Fibroblast of skin of scalp (primary cell): ENCODE measurements at places on chromosomes 1 and 21.

DNA sequence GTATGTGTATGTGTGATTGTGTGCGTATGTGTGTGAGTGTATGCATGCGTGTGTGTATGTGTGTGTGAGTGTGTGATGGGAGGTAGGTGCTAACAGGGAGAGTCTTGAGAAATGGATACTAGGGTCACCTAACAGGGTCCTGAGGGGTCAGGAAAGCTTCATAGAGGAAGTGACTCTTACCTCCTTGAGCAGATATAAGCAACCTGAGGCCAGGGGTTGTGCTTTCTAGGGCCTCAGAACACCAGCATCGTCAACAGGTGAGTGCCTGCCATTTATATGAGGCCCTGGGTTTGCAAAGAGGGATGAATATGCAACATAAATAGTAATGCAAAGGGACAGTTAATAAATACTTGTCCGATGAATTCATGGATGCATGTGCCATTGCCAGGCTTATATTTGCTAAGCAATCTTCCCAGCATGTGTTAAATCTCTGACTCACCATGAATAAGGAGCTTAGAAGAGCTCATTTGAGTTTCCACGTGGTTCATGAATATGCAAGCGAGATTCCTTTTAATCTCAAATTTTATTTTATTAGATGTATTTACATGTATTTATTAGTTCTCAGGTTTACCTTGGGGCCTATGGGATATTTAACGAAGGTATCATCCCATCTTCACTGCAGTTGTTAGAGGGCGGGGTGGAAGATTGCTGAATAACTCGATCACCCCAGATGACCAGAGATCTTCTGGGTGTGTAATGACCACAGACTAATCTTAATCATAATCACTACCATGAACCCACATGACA is 438.3 kb downstream of the CAMTA1 start:
- DNase-seq: peak; percentile 91

GRCh38 chr1:24278726-24279125 is 40.4 kb upstream of the GRHL3 start:
- DNase-seq: no peak

GRCh38 chr1:164608651-164609057 is 49.7 kb downstream of the PBX1 start:
- DNase-seq: peak; percentile 82

- no peak for DNase-seq
These were observed 69.4 kb upstream of the VAV3 start for GRCh38 chr1:108034396-108034795.

- DNase-seq: peak; percentile 31
These were observed 223.0 kb downstream of the PLA2G4A start for GRCh38 chr1:187051618-187052232.

GRCh38 chr1:161484613-161485012 is 20.6 kb upstream of the FCGR2A start:
- no peak for DNase-seq

GRCh38 chr1:111732718-111733117 is 6.5 kb downstream of the INKA2 start:
- no peak for DNase-seq

- no peak for DNase-seq
These were observed 20.7 kb upstream of the STX12 start for GRCh38 chr1:27752360-27752759.

- DNase-seq: peak; percentile 13
These were observed 1.3 kb downstream of the PIK3R3 start for GRCh38 chr1:46131093-46131492.

DNA sequence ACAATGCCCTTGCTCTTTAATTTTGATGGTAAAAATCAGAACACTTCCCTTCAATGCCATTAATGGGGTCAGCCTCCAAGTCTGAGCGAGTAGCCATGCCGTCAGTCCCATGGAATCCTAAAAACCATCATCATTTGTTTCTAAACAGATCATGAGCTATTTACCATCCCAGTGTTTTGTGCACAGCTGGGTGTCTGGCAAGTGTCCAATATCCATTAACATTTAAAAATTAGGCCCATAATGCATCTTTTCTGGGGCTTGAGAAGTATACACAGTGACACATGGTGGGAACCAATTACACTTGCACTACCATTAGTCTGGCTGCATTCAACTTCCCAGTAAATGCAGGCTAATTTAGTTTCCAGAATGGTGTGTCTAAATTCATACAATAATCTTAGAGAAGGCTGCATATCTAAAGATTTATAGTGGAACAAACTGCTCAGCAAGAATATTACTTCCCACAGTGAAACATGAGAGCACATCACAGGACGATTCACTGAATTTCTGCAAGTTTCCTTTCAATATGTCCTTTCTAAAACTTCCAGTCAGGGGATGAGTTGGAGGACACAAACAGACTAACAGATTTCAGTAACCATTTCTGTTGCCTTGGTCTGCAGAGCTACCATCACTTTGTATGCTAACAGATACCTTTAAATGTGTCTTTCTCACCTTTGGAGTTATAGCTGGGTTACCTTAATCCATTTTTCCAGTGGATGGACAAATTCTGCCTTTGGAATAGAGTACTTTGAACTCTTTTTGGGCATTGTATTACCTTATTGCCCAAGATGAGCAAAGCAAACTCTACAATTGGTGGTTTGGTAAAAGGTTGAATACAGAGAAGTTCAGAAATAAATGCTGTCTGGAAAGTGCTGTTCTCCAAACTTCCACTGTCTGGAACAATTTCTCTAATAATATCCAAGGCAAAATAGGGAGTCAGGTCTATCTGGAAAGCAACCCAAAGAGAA is 258.0 kb downstream of the PTBP2 start:
- no peak for DNase-seq

DNA sequence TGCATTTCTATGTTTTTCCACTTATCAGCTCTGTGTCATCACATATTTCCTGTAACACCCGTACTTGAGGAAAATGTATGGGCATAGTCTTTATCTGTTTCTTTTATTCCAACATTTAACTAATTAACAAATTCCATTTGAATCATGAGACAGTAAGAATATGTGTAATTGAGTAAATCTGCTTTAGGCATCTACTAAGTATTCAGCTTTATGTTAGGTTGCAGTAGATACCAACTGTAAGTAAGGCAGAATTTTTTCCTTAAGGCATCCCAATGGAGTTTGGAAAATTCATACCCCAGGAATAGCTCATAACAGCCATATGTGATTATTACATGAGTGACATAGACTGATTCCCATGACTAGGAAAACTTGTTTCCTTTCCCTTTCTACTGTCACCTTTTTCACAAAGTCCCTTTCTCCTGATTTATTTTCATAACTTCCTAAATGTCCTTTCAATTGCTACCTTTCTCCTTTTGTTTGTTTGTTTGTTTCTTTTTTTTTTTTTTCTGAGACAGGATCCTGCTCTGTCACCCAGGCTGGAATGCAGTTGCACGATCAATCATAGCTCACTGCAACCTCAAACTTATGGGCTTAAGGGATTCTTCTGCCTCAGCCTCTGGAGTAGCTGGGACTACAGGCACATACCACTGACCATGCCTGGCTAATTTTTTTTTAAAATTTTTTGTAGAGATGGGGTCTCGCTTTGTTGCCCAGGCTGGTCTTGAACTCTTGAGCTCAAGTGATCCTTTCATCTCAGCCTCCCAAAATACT is 59.8 kb upstream of the CACYBP start:
- DNase-seq: no peak

DNA sequence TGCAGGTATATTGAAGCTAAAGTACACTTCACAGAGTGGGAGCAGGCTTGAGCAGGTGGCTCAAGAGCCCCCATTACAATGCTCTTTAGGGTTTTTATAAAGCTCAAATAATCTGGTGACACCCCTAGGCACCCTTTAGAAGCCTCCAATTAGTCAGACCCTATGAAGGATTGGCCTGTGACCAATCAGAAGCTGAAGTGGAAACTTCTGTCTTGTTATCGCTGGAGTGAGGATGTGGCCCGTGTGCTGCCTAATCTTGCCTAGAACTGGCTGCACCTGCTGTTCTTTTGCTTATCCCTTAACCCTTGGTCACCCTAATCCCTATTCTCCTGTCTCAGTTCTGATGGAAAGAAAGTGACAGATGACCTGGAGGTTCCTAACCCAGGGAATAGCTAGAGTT is 70.8 kb upstream of the ABCG1 start:
- DNase-seq: no peak

DNA sequence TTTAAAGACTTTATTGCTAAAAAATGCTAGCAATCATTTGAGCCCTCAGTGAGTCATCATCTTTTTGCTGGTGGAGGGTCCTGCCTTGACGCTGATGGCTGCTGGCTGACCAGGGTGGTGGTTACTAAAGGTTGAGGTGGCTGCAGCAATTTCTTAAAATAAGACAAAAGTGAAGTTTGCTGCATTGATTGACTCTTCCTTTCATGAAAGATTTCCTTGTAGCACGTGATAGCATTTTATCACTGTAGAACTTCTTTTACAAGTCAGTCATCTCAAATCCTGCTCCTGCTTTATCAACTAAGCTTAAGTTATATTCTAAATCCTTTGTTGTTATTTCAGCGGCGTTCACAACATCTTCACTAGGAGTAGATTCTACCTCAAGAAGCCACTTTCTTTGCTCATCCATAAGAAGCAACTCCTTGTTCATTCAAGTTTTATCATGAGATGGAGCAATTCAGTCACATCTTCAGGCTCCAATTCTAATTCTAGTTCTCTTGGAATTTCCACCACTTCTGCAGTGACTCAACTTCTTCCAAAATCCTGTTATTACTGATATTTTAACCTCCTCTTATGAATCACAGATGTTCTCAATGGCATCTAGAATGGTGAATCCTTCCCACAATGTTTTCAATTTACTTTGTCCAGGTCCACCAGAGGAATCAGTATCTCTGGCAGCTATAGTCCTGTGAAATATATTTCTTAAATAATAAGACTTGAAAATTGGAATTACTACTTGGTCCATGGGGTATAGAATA is 17.6 kb upstream of the RGS1 start:
- peak; percentile 52 for DNase-seq

GRCh38 chr1:12473596-12474362 is 144.2 kb downstream of the DHRS3 start:
- no peak for DNase-seq

DNA sequence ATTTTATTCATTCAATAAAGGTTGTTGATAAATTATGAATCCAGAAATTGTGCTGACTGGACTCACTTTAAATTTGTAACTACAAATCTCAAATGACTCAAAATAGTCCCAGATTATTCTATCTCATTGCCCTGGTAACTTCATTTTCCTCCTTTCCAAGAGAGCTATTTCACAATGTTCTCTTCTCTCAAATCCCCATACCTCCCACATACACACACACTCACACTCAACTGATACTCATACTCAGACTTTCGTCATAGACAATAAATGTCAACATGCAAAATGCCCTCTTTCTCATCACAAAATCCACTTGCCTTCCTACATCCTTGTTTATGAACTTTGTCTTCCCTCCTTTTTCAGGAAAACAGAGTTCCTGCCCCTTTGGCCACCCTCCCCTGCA is 33.3 kb downstream of the EXTL2 start:
- DNase-seq: no peak

GRCh38 chr1:184843732-184844495 is 89.3 kb upstream of the EDEM3 start:
- no peak for DNase-seq

DNA sequence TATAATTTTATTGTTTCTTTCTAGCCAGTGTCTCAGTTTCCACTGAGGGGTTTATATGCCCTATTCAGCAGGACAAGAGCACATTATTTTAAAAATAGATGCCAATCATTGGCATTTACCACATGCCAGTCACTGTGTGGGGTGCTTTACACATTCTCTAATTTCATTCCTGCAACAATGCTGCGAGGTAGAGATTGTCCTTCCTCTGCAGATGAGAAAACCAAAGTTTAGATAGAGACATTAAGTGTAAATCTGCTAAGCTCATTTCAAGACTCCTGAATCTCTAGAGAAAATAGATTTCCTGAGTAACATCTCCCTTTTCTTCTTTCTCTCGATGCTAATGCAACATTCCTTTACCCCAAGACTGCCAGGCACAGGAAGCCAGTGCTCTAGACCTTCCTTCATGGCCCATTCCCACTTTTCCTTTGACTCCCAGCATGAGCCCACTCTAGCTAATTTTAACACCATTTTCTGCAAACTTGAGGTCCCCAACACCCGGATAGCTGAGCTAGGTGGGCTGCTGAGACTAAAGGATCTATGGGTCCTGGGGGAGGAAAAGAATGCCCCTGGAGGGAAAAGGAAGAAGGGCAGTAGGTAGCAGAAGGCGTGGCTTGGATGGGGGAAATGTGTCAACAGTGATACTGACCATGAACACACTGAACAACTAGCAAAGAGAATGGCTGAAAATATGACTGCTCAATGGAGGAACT is 50.0 kb downstream of the SH3GLB1 start:
- no peak for DNase-seq

DNA sequence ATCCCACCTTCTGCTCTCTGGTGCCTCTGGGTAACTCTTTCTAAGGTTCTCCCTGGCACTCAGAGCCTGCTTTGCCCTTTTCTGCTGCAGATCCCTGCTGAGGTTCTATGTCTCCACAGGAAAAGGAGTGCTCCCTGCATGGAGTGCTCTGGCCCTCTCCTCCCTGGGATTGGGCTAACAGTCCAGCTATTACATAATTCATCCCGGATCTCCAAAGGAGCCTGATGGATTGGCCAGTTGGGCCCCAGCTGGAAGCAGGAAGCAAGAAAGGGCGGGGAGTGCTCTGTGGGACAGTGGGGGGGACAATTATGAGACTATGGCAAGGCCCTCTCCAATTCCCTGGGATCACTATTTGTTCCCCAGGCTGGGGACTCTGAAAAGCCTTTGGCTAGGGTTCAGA is 51.9 kb upstream of the GOLT1A start:
- no peak for DNase-seq

DNA sequence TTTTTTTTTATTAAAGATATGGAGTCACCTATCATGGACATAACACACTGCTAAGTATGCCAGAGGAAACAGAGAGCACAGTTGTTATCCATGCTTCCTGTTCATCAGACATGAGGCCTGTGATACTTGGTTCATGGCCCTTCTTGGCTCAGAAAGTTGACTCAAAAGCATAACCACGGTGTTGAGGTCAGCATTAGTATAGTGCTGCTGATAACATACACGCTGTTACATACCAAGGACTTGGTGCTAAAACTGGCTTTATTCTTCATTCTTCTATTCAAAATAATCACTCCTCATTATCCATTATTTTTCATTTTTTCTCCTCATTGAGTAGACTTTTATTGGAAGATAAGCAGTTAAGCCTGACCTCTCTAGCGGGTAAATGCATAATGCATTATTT is 464.1 kb downstream of the ADGRL2 start:
- DNase-seq: no peak

- DNase-seq: no peak
These were observed 365.4 kb downstream of the LRRIQ3 start for GRCh38 chr1:73832276-73833181.

DNA sequence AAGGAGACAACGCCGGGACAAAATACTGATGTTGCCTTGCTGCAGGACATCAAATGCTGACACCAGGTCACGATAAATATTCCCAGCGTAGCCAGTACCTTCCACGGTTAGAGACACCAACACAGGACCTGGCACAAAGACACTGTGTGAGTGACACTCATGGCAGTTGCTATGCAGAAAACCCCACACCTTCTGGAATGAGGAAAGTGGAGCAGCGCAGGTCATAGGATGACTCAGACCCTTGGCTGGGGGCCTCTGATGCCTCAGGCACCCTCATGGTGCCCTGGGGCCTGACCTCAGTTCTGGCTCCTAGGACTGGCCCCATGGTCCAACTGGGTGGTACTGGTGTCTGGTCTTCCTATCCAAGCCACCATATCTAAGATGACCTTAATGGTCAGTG is 7.0 kb downstream of the DCST2 start:
- DNase-seq: no peak
